Pancreas (tissue), 10 donors: ENCODE measurements at places on chromosomes 3 and 15.
A peak's percentile ranks its signal among the peaks of the same experiment; 100 is the strongest.

DNA sequence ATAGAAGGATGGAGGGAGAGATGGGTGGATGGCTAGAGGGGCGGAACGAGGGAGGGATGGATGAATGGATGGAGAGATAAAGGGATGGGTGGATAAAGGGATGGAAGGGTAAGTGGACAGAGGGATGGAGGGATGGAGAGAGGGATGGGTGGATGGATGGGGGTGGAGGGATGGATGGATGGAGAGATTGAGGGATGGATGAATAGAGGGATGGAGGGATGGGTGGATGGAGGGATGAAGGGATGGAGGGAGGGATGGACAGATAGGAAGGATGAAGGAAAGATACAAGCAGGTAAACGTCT is 313.3 kb downstream of the UACA start:
- no peak for DNase-seq

DNA sequence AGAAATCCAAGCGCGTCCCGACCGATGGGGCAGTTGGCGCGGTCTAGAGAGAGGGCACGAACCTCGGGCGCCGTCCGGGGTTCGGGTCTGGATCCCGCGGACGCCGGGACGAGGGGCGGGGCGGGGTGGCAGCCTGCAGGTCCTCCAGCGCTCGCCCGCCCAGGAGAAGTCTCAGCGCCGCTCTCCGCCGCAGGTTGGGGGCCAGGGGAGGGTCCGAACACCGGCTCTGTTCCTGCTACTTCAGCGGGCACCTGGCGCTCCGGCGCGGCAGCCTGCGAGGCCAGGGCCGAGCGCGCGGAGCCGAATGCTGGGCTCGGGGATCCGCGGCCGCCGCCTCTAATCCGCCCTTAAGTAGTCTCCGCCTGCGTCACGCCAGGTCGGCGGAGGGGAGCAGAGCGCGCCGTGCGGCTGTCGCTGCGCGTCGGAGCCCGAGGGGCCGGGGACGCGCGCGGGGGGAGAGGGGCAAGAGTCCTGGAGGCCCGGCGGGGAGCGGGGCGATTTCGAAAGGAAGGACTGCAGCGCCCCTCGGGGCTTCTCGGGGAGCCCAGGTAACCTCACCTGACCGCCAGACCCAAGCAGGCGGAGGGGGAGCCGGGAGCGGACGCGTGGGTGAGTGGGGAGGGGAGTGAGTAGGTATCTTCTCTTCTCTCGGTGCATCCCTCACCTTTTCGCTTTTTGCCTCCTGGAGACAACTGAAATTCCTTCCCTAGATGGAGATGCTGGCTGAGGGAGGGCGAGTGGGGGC is at the start of gene GJD2:
Gene GJD2 (minus strand): TSS at position 325 of the 745 bp plus-strand sequence. CDS start 510 bp downstream, outside the sequence.
- DNase-seq: peak; percentile 14

GRCh38 chr3:79414806-79415205 is 353.0 kb downstream of the ROBO1 start:
- no peak for DNase-seq

GRCh38 chr3:54962200-54962599 is 34.3 kb upstream of the LRTM1 start:
- DNase-seq: no peak

DNA sequence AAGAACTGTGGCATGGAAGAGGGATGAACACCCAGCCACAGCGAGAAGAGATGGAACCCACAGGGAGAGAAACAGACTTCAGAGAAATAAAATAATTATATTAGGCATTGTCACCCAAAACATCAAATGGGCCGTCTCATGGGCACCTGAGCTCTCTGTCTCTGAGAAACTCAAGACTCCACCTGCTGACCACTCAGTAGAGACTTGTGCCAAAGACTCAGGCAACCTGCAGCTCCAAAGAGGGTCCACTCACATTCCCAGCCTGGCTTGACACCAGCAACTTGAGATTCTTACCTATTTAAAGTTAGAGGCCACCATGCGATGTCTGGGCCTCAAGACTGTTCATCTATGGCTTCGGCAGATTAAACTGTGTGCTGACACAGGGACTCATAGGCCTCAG is 12.0 kb downstream of the SEMA5B start:
- no peak for DNase-seq

DNA sequence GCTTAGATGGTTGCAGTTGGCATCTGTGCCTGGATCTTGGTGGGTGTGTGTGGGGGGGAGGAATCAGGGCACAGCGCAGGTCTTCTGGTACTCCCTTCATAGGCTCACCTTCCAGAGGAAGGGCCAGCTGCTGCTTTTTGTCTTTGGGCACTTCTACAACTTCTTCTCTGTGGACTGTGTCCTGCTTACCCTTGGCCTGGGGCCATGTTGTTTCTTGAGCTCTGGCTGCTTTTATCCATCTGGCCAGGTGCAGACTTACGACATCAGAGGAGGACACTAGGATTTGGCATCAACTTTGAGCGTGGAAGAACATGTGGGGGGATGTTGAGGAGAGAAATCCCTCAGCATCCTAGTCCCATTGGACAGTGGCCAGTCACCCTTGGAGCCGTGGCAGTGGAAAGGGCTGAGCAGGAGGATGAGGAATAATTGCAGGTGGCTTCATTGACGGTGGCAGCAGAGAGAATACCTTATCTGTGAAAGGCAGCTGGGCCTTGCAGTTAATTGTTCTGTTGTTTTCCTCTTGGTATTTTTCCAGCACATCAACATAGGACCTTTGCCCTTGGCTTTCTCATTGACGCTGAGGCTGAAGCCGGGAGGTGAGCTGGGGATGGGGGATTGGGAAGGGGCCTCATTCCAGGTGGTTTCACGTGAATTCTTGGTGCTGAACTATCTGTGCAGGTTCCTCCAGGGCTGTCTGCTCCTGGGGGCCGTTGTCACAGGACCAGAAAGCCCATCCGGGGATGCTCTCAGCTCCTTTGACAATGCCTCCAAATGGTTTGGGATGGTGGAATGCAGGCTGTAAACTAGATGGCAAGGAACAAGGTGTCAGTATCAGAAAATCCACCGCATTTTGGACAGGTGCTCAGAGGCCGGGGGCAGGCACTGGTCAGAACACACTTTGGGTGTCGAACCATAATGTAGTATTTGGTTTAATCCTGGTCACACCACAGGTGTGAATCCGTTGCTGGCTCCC is 9.7 kb downstream of the EPHB1 start:
- DNase-seq: no peak

- no peak for DNase-seq
Measured at GRCh38 chr3:48042071-48042760, 26.0 kb upstream of the MAP4 start.

DNA sequence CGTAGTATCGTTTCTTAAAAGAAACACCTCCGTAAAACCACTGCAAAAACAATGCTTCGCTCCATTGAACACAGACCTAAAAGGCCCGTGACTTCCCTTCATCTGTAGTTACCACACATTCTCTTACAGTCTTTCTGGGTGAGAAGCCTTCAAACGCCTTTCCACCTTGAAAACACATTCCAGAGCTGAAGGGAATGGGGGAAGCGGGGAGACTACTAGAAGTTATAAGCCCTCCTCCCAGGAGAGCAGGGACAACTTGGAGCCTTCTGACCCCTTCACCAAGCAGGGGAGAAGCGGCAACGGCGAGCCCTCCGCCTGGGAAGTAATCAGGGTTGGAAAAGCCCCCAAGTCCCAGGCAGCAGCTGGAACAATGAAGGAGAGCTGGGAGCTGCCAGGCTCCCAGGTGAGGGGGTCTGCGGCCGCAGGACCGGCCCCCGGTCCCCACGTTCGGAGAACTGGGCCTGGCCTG is 461 bp downstream of the SECISBP2L start:
- no peak for DNase-seq

DNA sequence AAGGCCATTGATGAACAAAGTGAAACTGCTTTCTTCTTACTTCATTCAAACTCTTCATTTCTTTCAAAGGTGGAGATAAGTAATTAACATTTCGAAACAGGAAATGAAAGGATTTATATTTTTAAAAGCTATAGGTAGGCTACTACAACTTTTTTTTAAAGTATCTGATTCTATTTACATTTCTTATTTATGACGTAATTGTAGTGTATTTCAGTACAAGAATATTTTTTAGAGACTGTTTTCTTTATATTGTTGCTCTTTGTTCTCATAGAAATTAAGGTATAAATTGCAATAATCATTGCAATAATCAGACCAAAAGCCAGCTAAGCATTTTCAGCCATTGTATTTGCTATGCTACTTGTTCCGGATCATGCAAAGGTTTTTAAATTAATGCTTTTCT is 13.7 kb downstream of the ZFAND6 start:
- no peak for DNase-seq

GRCh38 chr3:137763594-137763938 is 549 bp upstream of the SOX14 start:
- DNase-seq: no peak

GRCh38 chr3:13860001-13860400 is 19.9 kb downstream of the WNT7A start:
- DNase-seq: no peak

GRCh38 chr15:91620229-91620628 is 233.3 kb upstream of the SLCO3A1 start:
- DNase-seq: no peak

GRCh38 chr15:98403569-98403968 is 244.8 kb upstream of the IGF1R start:
- no peak for DNase-seq

- DNase-seq: no peak
Measured at GRCh38 chr15:65655026-65655425, 33.3 kb downstream of the SLC24A1 start.
